Dermis blood vessel endothelial cell (primary cell): ENCODE measurements at places on chromosomes 13 and 19. TPM values are rescaled to one million over a fixed set of nuclear protein-coding genes. Genes with fewer than 3 reads are reported as not detected.

DNA sequence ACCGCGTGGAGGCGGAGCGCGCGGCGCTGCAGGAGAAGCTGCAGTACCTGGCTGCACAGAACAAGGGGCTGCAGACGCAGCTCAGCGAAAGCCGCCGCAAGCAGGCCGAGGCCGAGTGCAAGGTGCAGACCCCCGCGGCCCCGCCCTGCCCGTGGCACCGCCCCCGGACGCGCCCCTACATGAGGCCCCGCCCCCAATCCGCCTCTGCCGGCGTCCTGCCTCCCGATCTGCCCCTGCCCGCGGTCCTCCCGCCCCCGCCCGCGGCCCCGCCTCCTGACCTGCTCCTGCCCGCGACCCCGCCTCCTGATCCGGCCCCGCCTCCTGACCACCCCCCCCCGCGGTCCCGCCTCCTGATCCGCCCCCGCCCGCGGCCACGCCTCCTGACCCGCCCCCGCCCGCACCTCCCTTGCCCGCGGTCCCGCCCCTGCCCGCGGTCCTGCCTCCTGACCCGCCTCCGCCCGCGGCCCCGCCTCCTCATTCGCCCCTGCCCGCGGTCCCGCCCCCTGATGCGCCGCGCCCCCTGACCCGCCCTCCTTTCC is 11.7 kb downstream of the PRR36 start:
- peak; percentile 73 for DNase-seq

DNA sequence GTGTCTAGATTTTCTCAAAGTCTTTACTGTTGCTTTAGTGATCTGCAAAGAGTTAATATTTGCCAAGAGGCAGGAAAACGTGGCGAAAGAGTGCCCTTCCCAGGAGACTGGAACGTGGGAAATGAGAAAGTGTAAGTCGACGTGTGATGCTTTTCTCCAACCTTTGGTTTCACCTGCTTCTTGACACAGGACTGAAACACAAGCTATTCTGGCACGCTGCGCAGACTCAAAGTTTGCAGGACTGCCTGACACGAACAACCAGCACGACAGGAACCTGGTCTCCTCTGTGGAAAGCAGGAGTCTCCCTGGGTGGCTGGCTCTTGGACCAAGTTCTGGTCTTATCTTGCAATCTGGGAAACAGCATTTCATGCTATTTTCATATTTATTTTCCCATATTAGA is 28.6 kb downstream of the RFXAP start:
- no peak for DNase-seq

DNA sequence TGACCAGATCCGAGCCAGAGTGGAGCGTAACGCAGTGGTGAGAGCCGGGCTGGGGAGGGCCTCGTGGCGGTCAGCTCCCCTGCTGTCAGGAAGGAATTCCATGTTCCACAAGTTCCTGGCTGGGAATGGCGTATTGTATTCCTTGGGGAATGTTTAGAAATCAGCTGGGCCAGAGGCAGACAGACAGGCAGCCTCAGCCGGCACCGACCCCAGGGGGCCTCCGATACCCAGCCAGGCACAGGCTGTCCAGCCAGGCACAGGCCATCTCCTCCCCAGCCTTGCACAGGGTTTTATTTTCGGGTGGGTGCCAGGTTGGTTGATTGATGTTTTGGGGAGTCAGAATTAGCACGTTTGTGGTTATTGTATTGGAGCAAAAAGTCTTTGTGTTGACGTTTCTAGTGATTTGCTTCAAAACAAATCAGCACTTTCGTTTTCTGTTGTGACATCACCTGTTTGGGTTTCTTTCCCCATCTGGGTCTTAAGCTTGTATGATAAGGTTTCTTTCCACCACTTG is 126.6 kb upstream of the MCF2L start:
- peak; percentile 83 for DNase-seq

DNA sequence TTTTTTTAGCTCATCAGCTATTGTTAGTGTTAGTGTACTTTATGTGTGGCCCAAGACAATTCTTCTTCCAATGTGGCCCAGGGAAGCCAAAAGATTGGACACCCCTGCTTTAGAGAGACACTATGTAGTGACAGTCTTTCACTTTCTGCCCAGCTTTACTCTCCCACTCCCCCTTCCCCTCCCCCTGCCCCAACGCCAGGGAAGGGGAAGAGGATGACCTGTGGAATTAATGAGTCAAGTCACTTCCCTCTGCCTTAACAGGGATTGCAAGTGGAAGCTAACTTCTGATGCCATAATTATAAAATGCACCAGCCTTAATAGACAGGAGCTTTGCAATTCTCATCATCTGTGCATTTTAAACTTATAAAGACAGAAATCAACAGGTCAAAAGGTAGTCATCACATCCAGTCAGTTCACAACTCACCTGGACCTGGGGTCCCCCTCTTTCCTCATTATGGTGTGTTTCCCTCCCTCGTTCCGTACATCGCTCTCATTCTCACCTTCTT is 1.6 kb downstream of the ZNF415 start:
- peak; percentile 27 for DNase-seq

GRCh38 chr13:80309926-80310325 is 31.0 kb downstream of the SPRY2 start:
- no peak for DNase-seq

GRCh38 chr13:78102121-78102677 is 183.6 kb upstream of the EDNRB start:
- DNase-seq = peak; percentile 35

GRCh38 chr13:94513026-94513425 is 33.5 kb upstream of the DCT start:
- no peak for DNase-seq

DNA sequence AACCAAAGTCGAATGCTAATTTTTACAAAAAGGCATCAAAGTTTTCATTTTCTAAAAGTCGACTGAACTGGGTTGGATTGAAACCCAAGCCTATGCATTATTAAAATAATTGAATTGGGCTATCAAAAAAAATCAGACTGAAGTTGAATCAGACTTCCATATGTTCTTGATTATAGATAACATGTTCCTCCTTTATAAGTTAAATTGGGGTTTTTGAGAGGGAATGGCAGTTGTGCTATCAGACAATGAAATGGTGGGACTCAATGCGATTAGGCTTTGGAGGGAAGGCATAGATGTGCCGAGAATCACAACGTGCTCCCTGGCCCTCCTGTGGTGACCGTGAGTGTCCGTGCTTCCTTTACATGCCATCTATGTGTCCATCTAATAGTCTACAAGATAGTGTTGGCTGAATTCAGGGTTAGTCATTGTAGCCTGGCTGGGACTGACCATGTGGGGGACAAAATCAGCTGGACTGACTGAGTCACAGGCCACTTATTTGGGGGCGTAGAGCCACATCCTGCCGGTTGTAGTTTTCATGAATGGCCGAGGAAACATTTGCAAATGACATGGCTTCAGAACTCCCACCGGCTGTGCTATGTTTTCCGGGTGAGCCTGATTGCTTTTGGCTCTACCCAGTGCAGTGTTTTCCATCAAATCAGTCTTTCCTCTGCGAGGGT is 37.1 kb upstream of the OLFM4 start:
- DNase-seq = no peak

DNA sequence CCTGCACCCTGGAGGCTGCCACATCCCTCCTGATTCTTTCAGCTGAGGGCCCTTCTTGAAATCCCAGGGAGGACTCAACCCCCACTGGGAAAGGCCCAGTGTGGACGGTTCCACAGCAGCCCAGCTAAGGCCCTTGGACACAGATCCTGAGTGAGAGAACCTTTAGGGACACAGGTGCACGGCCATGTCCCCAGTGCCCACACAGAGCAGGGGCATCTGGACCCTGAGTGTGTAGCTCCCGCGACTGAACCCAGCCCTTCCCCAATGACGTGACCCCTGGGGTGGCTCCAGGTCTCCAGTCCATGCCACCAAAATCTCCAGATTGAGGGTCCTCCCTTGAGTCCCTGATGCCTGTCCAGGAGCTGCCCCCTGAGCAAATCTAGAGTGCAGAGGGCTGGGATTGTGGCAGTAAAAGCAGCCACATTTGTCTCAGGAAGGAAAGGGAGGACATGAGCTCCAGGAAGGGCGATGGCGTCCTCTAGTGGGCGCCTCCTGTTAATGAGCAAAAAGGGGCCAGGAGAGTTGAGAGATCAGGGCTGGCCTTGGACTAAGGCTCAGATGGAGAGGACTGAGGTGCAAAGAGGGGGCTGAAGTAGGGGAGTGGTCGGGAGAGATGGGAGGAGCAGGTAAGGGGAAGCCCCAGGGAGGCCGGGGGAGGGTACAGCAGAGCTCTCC is 6.9 kb upstream of the CEACAM5 start:
- DNase-seq = no peak

The CBY2 gene
- total RNA-seq = not detected in 2 replicates

The NANOS2 gene
- not detected in 2 replicates for total RNA-seq
